Effector CD4-positive, alpha-beta T cell (primary cell): ENCODE measurements at places on chromosomes 2 and 18.

GRCh38 chr2:229920011-229920641, 1.7 kb downstream of the TRIP12 start:
- DNase-seq = peak; percentile 20

DNA sequence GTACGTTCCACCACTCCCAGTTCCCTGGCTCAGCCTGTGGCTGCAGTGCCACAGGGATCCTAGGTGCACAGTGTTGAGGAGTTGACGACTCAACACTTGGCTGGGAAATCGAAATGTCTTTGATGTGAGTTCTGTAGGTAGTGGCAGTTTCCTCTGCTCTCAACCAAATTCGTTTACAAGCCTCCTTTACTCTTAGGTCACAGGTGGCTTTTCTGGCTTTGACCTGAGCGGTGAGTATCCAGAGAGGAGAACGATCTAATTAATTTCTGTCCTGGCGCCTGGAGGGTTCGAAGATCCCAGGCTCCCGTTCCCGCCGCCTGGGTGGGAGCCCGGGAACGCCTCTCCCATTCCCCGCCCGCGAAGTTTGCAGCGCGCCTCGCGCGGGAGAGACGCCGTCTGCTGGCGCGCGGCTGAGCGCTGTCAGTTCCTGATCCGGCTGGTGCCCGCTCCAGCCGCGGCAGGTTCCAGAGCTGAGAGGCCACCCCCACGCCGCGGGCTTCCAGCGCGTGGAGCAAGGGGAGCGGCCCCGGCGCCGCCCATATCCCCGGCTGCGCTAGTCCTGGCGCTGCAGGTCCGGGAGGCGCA, at the start of gene LAMA3:
LAMA3 (plus strand) TSS at position 423 of the 585 bp plus-strand sequence. CDS start 231 bp downstream, outside the sequence.
- no peak for DNase-seq

DNA sequence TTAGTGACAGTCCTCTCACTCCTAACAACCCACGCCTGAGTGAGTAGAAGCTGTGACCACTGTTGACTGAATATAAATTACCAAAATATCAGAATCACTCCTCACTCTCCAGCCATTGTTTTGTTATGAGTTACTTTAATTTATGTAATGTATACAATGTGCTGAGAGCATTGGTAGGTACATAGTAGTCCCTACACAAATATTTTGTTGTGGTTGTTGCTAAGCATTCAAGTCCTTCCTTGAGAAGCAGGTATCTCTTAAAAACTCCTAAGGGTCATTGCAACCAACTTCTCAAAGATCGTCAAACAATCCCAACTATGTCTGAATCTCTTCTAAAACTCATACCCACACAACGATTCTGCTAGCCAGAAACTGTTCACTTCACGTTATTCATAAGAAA, 476.8 kb upstream of the TNP1 start:
- no peak for DNase-seq

DNA sequence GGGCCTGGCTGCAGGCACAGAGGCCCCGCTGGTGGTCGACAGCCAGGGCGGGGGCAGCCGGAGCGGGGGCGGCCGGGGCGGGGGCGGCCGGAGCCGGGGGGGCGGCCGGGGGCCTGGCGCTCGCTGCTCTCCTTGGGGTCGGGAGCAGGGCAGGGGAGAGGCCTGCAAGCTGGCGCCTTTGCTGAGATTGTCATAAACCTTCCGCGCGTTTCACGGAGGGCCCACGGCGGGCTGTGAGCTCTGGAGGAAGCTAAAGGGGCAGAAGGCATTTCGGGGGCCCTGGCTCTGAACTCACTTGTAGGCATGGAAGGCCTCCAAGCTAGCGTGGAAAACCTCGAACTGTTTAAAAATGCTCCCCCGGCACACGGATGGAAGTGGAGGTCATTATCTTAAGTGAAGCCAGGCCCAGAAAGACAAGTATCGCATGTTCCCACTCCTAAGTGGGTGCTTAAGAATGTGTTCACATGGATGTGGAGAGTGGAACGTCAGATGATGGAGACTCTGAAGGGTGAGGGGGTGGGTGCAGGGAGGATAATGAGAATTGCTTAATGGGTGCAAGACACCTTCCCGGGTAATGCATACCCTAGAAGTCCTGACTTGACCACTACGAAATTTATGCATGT, 629 bp downstream of the PRELID3A start:
- no peak for DNase-seq

DNA sequence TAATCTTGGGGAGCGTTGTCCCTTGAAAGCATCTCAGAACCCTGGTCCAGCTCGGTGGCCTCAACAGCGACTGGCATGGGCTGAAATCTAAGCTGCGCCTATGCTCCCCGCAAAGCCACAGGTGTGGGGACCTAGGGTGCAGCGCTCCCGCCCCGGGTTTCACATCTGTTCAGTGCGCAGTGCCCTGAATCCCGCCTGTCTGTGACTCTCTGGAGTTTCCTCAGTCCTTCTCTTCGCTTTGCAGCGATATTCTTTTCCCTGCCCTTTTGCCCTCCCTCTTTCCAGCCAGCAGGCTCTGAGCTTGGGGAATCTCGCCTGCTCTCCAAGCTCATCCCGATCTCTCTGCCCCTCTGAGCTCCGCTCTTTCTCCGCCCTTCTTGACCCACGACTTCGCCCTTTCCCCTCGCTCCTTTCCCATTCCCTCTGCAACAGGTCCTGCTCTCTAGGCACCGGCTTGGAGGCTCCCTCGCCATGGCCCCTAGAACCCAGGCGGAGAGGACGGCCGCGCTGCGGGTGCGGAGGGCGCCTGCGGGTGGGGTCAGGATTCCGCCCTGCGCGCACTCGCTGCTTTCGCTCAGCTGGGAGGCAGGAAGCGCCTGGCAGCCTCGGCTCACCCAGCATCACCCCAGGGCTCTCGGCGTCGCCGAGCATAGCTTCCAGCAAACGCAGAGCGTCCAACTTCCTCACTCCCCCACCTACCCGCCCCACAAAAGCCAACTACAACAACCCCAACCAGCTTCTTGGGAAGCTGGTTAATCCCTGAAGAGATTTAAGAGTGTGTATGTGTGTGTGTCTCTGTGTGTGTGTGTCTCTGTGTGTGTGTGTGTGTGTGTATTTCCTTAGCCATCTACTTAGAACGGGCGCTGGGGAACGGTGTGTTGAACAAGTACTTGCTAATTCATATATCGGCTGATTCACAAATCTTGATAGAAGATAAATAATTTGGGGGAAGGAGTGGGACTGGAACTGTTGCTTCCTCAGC, 1.1 kb downstream of the GRP start:
- DNase-seq = no peak

DNA sequence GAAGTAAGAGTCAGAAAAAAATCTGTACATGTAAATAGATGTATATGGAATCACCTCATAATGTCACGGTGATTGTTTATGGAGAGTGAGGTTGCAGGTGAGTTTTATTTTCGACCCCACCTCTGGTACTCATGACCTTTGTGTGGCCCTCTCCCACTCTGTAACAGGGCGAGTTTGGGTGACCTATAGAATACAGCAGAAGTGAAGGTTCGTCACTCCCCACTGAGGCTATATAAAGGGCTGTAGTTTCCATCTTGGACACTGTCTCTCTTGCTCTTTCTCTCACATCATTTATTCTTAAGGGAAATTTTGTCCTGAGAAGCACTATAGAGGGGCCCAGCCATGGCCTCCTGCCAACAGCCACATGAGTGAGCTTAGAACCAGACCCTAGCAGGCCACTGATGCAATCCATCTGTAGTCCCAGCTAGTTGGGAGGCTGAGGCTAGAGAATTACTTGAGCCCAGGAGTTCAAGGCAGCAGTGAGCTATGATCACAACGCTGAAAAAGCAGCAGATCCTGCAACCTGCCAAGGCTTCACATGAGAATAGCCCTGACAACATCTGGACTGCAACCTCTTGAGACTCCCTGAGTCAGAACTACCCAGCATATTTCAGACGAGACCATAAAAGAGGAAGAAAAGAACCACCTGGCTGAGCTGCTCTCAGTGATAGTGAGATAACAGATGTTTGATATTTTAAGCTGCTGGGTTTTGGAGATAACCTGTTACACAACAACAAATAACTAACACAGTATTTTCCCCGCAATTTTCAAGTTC, 74.3 kb upstream of the SLC1A4 start:
- no peak for DNase-seq

GRCh38 chr2:62736899-62737559, 31.5 kb downstream of the EHBP1 start:
- DNase-seq = no peak

GRCh38 chr2:132252894-132253264, 91.1 kb upstream of the ANKRD30BL start:
- no peak for DNase-seq

DNA sequence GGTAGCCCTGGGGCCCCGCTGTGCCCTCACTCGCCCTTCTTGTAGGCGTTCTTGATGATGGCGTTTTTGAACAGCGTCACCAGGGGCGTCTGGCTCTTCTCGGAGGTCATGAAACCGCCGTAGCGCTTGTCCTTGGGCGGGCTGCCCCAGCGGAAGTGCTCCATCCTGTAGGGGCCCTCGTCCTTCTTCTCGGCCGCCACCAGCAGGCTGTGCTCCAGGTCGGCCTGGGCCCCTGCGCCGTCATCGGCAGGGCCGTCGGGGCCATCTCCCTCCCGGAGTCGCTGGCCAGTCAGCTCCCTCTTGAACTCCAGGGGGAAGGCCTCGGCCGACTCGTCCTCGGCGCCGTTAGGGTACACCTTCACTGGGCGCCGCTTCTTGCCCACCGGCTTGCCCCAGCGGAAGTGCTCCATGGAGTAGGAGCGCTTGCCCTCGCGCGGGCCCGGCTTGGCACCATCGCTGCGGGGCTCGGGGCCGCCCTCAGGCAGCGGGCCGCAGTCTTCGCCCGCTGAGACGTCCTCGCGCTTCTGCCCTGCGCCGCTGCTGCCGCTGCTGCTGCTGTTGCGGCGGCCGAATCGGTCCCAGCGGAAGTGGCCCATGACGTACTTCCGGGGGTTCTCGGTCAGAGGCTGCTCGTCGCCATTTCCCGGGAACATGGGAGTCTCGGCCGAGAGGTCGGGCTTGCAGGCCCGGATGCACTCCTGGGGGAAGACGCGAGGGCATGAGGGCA, 7.2 kb downstream of the POMC start:
- DNase-seq = peak; percentile 68

GRCh38 chr2:74957886-74958273, 563 bp upstream of the POLE4 start:
- no peak for DNase-seq

- no peak for DNase-seq
Measured at GRCh38 chr2:161415987-161416707, at the start of gene TBR1. TBR1 (plus strand) TSS chr2:161416297; CDS start chr2:161416411, 114 bp downstream.

GRCh38 chr2:71558300-71559051, 105.1 kb downstream of the DYSF start:
- DNase-seq = no peak

GRCh38 chr2:51085420-51086068, 53.6 kb upstream of the NRXN1 start:
- no peak for DNase-seq

DNA sequence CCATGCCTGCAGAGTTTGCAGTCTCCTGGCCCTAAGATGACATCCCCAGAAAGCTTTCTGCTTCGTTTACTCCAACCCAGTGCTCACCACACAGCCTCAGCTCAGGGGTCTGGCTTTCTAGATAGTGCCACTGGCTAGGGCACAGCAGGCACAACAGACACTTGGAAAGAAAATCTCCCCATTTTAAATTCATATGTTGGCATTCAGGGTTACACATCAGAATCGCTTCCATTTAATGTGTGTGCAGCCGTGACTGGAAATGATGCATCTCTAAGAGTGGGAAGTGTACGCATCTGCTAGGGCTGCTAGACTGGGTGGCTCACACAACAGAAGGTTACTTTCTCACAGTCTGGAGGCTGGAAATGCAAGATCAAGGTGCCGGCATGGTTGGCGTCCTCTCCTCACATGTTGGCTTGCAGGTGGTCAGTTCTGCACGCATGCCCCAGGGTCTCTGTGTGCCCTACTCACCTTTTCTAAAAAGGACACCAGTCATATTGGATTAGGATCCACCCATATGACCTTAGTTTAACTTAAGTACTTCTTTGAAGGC, 329.4 kb upstream of the RAB12 start:
- DNase-seq = no peak

GRCh38 chr18:8380926-8381325, 228.3 kb upstream of the RAB12 start:
- DNase-seq = no peak

- DNase-seq = no peak
Measured at GRCh38 chr18:11136241-11136640, 13.1 kb downstream of the PIEZO2 start.

- no peak for DNase-seq
Measured at GRCh38 chr18:73728657-73729056, 419.0 kb downstream of the FBXO15 start.

DNA sequence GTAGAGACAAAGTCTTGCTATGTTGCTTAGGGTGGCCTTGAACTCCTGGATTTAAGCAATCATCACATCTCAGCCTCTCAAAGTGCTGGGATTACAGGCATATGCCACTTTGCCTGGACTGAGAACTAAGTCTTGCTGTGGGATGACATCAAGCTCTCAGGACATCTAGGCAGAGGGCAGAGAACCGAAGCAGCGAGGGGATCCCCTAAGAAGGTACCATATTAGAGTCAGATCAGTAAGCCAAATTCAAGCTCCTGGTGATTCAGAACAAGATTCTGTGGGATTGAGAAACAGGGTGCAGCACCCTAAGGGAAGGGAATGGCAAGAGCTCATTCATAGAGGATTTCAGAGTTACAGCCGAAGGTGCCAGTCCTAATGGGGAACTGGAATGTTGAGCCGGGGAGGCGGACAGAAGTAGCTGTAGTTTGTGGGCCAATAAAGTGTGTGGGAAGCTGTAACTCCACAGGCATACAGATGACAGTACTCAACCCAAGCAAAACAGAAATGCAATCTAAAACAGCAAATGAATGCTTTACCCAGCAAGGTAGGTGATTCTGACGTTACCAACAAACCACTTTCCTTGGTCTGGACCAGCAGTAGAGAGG, 30.9 kb downstream of the EPHA4 start:
- DNase-seq = no peak

DNA sequence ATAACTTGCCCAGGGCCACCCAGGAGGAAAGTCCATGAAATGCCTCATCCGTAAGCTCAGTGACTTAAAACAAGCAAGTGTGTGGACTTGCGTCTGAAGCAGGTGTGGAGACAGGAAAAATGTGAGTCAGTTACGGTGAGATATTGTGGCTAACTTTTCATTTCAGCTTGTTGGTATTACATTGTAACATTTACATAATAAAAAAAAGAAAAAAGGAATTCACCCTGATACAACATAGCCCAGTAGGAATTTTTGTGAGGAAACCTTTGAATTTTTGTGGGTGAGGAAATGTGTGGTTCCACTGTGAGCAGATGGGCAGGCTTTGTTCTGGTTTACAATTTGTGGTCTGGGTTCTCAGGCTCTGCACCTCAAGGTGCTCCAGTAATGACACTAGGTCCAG, 33.7 kb upstream of the LYPD6B start:
- no peak for DNase-seq

DNA sequence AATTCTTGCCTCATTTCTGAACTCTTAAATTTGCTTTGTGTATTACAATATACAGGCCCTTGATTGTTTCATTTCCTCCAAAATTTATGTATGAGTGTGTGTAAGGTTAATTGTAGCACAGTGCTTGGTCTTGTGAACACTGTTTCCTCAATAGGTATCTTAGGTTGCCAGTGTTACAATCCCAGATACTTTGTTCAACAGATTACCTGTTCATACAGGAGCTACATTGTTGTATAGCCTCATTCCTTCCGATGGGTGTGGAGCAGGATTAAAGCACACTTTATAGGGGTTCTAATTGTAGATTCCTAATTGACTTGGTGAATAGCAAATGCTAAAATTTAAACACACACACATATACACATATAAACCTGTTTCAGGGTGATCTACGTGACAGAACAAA, 10.7 kb downstream of the RBBP8 start:
- DNase-seq = no peak
